ENCODE measurements at places on chromosomes 7 and 10. TPM values are rescaled to one million over a fixed set of nuclear protein-coding genes. Genes with fewer than 3 reads are reported as not detected.

DNA sequence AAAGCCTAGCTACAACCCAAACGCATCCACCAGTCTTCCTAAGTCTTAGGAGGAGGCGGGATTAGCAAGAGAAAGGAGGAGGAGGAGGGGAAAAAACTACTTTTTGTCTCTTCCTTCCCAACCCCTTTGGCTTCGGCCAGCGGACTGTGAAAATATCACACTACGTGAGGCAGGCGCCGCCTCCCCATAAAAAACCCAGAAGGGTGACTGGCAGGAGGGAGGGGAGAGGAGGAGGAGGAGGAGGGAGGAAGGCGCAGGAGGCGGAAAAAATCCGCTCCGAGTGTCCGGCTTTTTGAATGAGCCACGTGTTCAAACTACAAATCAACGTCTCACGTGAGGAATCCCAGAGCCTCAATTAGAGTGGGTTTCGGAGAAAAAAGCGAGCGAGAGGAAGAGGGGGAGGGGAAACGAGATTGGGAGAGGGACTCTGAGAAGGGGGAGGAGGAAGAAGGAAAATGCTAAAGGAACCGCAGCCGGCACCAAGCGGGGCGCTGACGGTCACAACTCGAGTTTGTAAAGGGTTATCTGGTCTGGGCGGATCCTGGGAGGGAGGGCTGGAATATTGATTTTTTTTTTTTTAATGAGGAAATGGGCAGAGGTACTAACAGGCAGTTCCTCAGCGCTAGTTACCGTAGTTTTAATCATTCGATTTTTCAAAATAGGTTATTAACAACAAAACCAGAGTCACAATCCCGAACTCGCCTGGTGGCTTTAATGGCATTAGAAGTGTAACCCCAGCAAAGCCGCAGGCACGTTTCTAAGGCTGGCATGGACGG is at the start of gene IGF2BP3:
TSS of gene IGF2BP3 (minus strand) at position 162 of the 776 bp plus-strand sequence. CDS start 381 bp downstream, outside the sequence.
- DNase-seq, result no peak

DNA sequence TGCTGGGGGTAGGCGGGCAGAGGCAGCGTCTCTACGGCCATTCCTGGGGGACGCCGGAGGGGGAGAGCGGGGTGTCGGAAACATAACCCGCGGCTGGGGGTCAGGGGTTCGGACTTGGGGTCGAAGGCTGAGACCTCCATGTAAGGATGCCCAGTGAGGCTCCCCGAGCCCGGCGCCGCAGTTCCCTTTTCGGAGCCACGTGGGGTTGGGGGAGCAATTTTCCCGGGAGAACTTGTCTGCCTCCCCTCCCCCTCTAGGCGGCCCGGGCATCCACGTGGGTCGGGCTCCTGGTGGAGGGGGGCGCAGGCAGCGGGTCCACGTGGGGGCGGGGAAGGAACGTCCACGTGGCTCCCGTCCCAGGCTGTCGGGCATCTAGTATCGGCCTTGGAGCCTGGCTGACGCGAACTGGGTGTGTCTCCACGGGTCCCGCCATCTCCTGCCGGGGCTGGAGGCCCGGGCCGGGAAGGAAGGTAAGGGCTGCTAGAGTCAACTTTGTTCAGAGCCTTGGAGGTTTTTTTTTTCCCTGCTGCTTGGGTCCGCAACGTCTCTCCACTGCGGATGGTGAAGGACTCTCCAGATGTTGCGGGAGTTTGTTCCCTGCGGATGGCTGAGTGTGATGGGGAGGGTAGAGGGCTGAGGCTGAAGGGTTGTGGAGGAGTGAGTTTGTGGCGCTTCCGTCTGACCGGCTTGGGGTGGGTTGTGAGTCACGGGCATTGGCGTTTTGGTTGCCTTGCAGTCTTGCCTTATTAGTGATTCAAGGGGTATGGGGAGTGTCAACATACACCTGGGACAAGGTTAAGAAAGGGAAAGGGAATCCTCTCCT is 744 bp downstream of the PPRC1 start:
- no peak for DNase-seq

The SFTPA1 gene
- total RNA-seq, result not detected

DNA sequence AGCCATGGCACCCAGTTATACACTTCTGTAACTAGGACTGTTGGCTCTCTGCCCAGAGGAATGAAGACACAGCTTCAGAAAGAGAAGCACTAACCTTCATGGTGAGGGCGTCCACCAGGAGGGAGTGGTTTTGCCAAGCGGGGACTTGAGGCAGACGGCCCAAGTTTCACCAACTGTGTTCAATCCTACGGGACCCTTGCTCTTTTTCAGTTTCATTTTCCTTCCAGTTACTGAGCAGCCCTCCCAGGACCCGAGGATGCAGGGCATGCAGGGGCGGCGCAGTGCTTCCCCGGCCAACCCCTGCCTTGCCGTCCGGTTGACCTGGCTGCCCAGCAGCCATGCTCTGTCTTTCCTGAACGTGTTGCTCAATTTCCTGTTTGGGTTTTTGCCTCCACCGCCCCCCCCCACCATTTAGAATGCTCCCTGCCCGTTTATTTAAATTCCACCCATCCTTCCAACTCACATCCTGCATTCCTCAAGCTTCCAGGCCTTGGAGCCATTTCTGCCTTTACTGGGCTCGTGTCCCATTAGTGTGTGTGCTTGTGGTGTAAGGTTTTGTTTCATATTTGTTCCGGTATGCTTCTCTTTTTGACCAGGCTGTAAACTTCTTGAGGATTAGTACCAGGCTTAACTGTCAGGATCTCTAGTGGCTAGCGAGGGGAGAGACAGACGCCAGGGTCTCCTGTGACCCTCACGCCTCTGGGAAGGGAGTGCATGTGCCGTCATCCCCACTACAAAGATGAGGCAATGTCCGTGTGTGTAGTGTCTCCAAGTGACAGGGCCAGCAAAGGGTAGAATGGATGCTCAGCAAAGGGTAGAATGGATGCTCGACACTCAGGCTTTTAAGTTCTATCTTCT is 31.6 kb downstream of the IL15RA start:
- no peak for DNase-seq

DNA sequence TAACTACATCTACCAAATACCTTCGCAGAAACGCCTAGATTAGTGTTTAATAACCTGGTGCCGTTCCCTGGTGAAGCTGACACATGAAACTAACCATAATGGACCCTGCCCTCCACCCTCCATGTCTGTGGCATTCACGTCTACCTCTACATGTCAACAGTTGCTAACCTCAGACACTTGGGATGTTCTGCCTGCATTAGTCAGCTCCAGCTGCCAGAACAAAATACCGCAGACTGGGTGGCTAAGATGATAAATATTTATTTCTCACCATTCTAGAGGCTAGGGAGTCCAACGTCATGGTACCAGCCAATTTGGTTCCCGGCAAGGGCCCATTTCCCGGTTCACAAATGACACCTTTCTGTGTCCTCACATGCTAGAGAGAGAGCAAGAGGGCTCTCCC is 118.5 kb upstream of the CHST15 start:
- no peak for DNase-seq

The AS3MT gene
- 0.37 TPM for total RNA-seq

GRCh38 chr10:60954035-60954434 is 10.1 kb upstream of the RHOBTB1 start:
- no peak for DNase-seq

The GCK gene
- total RNA-seq, result not detected

The KCNIP2 gene
- total RNA-seq, result 1.6 TPM

DNA sequence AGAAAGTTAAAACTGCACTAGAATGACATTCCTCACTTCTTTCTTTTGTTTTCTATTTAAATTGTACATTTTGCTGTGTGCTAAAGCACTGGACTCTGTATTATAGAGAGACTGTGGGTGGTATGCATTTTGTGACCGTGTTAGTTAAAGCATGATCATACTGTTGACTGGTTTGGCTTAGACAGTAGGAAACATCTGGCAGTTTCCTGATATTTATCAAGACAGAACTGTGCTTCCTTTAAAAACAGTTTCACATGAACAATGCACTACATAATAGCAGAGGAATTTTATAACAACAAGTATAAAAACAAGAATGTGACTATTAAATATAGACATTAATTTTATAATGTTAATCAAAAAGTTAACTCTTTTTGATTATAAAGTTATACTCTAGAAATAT is 23.1 kb downstream of the GNG11 start:
- no peak for DNase-seq

The SUN3 gene
- not detected for total RNA-seq

DNA sequence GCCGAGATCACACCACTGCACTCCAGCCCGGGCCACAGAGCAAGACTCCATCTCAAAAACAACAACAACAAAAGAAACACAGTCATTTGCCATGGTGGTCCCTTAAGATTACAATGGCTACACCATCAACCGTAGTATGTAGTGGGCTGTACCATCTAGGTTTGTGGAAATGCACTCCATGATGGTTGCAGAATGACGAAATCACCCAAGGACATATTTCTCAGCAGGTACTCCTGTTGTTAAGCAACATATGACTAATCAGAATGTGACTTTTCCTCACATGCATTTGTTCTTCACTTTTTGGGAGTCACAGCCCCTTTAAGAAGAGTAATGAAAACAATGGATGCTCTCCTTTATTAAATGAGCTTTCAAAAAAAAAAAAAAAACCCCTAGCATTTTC is 11.0 kb downstream of the SVIL start:
- no peak for DNase-seq

DNA sequence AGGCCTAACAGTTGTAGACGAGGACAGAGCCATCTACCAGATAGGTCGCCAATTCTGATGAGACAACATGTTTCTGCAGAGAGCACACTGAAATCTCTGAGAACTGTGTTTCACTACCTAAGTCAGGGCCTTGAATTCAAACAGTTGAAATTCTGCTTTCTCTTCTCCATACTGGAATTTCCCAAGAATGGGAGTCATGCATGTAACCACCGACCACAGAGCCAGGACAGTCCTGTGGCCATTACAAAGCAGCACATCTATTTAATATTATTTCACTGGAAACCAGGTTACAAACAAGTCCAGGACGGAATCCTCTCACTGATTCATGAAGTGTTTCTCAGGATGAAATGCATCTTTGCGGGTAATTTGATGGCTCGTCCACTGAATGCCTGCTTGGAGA is 62.0 kb upstream of the ST8SIA6 start:
- DNase-seq, result no peak

The SH2D4B gene
- total RNA-seq, result 0.25 TPM

DNA sequence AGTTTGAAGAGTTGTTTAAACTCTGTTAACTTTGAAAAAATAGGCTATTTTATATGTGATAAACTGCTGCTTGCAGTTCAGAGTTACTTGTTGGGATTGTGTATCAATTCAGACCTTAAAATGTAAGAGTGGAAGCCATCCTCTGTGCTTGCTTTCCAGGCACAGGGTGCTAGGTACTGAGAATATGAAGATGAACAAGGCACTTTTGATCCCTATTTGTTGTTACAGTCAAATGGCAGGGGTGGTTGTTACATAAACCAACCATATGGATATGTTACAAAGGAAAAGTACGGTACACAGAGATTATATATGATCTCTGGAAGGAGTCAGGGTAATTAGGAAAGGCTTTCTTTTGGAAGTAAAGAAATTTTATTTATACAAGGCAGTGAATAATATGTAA is 63.8 kb downstream of the REEP3 start:
- DNase-seq, result no peak

- no peak for DNase-seq
Measured at GRCh38 chr7:155908385-155908784, 96.1 kb upstream of the SHH start.

DNA sequence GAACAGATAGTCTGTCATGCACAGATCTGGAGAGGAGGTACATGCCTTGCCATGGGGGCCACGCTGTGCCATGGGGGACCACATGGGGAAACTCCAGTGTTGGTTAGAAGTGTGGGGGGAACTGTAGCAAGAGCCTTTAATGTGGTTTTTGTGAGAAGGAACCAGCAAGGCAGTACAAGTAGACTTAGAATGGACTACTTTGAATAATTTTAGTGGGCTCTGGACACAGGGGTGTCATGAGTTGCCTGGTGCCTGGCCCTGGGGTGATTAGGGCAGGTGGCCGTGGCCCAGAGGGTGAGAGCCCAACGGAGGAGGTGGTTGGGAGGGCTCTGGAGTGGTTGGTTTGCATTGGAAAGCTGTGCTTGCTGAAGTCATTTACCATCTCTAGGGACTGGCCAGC is 77.2 kb downstream of the CXCL12 start:
- no peak for DNase-seq

DNA sequence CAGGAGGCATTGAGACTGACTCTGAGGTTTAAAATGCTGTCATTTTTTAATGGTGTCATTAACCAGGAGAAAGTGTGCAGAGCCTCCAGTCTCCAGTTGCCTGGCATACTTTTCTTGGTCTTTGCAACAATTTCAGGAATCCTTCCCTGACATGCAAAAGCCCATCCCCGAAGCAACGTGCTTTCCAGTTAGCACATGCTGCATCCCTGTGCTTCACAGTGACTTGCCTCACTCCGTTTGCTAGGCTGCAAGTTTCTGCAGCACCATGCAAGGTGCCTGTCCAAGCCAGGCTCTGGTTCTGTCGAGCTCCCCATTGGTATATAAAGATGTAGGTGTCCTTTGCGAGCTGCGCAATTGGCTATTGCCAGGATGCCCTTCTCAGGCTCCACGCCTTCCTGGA is 135.0 kb downstream of the GALNT17 start:
- no peak for DNase-seq

DNA sequence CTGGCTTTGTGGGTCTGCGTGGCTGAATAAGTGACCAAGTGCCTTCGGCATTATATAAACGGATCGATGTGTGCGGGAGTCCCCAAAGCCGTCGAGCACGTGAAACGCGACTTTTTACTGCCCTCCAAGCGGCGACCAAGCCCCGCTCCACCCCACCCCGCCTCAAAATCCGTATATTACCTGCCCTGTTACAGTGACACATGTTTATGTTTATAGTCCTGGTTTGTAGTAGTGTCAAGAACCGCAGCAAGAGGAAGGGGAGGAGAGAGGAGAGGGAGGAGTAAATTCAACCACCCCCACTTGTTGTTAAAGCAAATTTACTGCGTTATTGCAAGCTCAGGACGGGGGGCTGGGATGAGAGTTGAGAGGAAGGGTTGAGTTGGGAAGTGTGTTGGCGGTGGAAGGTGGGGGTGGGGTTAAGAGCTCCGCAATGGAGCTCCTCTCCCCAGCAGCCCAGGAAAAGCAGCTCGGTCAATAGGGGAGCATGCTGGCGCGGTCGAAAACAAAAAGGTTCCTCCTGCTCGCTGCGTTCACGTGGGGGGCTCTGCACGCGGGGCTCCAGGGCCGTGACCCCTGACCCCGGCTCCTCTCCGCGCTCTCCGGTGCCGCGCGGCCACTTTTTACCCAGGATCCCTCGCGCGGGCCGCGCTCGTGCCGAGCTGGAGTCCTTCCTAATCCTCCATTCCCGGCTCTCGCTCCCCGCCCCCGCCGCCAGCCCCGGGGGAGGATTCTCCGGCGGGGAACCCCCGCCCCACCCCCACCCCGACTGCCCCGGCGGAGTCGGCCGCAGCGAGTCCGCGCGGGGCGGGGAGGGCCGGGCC is at the start of gene SKIDA1:
TSS of gene SKIDA1 (minus strand) at position 316 of the 821 bp plus-strand sequence. CDS start 7,860 bp downstream, outside the sequence.
- peak; percentile 69 for DNase-seq

DNA sequence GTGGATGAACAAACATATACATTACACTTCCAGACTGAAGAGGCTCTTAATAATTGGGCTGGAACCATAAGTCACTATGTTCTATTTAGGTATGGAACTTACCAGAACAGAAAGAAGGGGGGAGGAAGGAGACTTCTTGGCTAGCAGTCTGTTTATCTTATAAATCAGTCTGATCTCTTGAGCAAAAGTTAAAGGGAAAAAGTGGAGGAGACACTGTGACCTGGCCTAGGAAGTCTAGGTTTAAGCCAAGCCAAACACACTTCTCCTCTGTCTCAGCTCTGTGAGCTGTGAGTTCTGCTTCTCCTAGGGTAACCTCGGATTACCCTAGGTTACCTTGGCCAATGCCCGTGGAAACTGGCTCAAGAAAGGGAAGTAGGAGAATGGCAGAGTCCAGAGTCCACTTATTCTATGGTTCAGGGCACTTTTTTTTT is 95.2 kb downstream of the PFKFB3 start:
- no peak for DNase-seq

All from CD4-positive, CD25-positive, alpha-beta regulatory T cell (primary cell).